ENCODE measurements at places on chromosomes 16 and 17. TPM values are rescaled to one million over a fixed set of nuclear protein-coding genes. Genes with fewer than 3 reads are reported as not detected.

GRCh38 chr17:80765241-80765961 is 220.8 kb downstream of the RPTOR start:
- no peak for DNase-seq

DNA sequence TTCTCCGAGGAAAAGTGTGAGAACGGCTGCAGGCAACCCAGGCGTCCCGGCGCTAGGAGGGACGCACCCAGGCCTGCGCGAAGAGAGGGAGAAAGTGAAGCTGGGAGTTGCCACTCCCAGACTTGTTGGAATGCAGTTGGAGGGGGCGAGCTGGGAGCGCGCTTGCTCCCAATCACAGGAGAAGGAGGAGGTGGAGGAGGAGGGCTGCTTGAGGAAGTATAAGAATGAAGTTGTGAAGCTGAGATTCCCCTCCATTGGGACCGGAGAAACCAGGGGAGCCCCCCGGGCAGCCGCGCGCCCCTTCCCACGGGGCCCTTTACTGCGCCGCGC is at the start of gene ERBB2:
Gene ERBB2 (plus strand): TSS at position 247 of the 330 bp plus-strand sequence. CDS start 175 bp downstream, outside the sequence.
- peak; percentile 62 for DNase-seq

GRCh38 chr17:64182325-64183012 is 52.5 kb upstream of the ERN1 start:
- no peak for DNase-seq

DNA sequence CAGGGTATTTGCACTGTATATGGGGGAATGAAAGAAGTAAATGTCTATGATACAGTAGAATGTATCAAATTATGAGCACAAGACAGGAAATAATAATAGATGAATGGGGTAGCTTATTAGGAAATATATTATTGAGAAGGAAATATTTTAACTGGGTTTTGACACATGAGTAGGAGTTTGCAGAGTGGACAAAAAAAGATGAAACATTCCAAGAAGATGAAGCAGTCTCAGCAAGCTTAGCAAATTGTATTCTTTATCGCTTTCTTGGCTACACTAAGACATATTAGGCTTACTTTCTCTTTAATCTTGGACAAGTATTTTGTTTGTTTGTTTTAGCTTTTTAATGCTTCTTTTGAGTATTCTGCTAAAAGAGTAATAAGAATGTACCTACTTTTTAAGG is 1.3 kb upstream of the KRTAP4-9 start:
- no peak for DNase-seq

- peak; percentile 100 for DNase-seq
These were observed at the start of the genes NUBP2 and SPSB3 for GRCh38 chr16:1782408-1783264. Gene NUBP2 (plus strand): TSS chr16:1782960. CDS start chr16:1783021, 61 bp downstream. Gene SPSB3 (minus strand): TSS chr16:1782571. CDS start chr16:1781483, 1,088 bp downstream.

- DNase-seq, result no peak
These were observed 1401.0 kb downstream of the CDH11 start for GRCh38 chr16:63720848-63721247.

CNGB1 gene
- total RNA-seq, result not detected

SLFN14 gene
- not detected for total RNA-seq

KRT28 gene
- total RNA-seq, result not detected

CHST6 gene
- total RNA-seq, result 1.3 TPM

KRTAP2-2 gene
- not detected for total RNA-seq
